ENCODE measurements at places on chromosomes 16 and 17.

- DNase-seq, result no peak
Measured at GRCh38 chr17:29595107-29595942, 2.4 kb downstream of the ANKRD13B start.

- DNase-seq, result no peak
Measured at GRCh38 chr16:17026600-17027242, 444.0 kb downstream of the XYLT1 start.

GRCh38 chr17:58321571-58322525, 6.7 kb downstream of the TSPOAP1 start:
- DNase-seq, result no peak

- DNase-seq, result no peak
Measured at GRCh38 chr16:14523632-14524031, 106.4 kb downstream of the PARN start.

DNA sequence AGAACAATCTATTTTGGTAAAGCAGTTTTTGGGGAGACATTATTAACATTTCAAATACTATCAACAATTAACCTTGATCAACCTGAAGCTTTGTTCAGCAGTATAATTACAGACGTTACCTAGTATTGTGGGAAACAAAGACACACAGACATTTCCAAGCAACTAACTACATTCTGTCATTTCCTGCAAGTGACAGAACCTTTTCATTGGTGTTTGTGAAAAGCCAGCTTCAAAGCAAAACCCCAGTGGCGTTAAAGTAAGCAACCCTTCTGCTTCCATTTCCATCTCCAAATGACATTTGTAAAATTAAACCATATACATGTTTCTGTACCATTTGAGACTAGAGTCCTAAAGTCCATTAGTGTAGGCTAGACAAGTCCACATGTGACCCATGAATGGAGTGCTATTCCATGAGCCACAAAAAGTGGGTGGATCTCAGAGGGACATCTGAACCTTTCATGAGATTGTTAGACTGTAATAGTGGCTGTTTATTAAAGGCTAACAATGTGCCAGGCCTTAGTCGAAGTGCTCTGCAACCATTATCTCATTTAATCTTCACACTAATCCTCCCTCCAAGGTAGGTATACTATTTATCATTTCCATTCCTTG, 101.2 kb downstream of the SSH2 start:
- DNase-seq, result no peak

DNA sequence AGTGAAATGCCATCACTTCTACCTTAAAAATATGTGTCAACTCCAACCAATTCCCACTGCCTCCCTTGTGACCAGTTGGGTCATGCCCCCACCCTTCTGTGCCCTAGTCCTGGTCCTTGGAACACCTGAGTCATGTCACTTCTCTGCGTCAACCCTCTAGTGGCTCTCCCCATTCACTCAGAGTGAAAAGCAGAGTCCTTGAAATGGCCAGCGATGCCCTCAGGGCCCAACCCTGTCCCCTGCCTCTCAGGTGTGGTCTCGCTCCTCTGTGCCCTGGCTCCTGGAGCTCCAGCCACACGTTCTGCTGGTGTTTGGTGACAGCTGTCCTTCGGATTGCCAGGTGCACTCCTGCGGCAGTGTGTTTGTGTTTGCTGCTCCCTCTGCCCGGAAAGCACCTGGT, 89.2 kb downstream of the SPECC1 start:
- no peak for DNase-seq

DNA sequence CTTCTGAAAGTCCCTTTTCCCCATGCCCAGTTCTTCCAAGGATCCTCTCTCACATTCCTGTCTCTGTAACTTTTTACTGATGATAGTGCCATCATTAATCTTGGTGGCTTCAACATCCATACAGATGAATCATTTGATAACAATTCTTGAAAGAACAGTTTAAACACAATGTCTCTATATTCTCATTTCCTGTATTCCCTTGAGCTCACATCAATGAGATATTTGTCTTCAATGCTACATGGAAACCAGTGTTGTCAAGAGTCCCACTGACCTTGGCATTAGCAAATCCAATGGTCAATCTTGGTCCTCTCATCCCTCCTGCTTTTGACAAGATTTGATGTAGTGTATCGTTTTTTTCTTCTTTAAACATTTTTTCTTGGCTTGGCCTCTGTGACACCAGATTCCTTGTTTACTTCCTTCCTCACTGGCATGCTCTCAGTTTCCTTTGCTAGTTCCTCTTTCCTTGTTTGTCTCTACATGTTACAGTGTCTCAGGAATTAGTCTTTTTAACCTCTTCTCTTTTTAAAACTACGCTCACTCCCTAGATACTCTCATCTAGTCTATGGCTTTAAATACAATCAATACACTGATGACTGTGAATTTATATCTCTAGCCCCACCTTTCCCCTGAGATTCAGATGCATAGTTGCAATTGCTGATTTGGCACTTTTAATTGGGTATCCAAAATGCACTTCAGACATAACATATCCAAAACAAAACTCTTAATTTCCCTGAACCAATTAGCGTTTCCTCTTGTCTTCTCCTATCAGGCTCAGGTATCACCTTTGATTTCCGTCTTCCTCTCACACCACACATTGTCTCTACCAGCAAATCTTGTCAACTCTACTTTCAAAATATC, 134.0 kb downstream of the MYO1D start:
- peak; percentile 85 for DNase-seq

DNA sequence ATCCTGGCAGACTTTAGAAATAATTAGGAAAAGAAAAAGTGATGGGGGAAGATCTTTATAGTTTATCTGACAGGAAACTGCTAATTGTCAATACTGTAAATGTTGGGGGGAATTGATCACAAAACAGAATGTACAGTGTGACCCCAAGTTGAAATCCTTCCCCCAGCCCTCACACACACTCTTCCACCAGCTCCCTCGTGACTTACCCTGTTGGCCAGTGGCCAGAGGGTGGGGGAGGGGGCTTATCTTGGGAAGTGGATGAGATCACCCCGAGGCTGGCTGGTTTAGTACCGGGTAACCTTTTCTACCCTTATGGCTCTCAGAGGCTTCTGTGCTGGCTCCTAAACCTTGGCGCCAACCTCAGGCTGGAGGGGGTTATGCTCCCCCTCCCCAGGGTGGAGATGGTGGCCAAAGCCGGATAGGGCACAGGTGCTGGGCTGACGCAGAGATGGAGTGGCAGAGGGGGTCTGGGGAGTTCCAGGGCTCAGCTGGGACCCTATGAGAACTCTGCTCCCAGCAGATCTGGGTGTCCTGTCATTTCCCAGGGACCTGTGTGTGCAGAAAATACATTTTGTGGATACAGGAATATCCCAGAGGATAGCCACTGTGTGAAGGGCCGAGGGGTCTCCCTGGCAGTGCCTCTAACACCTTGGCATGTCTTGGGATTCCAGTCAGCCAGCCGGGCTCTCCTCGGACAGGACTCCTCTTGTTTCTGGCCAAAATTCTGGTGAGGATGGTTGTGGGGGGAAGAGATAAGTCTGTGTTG, 18.6 kb downstream of the CDH16 start:
- no peak for DNase-seq

GRCh38 chr16:13634959-13635358, 285.0 kb upstream of the ERCC4 start:
- no peak for DNase-seq

Measured in MV-4-11 (cell line).